ENCODE measurements at places on chromosomes 16 and 17.

DNA sequence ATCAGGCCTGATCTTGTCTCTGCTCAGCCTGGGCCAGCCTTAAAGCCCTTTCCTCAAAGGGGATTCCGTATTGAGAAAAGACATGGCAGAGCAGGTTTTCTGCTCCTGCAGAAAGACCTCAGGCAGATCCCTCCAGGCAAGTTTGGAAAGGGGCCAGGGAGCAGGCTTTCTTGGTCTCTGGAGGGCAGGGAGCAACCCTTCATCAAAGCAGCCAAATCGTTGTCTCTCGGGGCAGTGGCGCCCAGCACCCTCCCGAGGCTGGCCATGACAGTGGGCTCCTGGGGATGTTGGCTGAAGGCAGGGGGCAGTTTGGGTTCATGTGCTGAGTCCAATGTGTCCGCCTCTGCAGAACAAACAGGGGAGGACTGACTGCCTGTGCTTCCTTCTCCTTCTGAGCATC is 168.4 kb upstream of the WSCD1 start:
- no peaks in the 10 kb centered on the region for H3K36me3 ChIP-seq
- H3K27me3 ChIP-seq = peaks cover 17% of the 10 kb centered on the region
- no peak for DNase-seq
- H3K27ac ChIP-seq = no peak overlapping the region
- no peak overlapping the region for H3K4me3 ChIP-seq

- peak; percentile 8 for DNase-seq
- H3K4me1 ChIP-seq = peaks cover 31% of the 10 kb centered on the region
- no peaks in the 10 kb centered on the region for H3K27me3 ChIP-seq
- H3K27ac ChIP-seq = no peak overlapping the region
- peak overlapping the region; percentile 77 for H3K4me3 ChIP-seq
Observed at GRCh38 chr17:65593855-65594845, 32.7 kb upstream of the AXIN2 start.

DNA sequence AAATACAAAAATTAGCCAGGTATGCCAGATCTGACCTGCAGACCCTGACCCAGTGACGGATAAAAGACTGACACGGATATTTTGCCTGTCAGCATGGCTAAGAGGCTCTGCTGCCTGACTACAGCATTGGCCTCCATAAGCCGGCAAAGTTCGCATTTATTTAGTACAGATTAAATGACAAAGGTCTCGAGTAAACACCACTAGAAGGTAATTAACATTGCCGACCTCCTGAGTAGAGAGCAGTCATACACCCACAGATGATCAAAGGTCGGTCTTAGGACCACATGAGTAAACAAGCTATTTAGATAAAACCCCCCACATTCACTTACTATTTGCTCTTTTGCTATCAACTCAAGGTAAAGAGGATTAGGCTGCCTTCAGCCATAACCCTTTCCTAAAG is 55.7 kb downstream of the KNOP1 start:
- no peak overlapping the region for H3K27ac ChIP-seq
- no peak for DNase-seq
- H3K4me3 ChIP-seq = no peak overlapping the region
- peaks cover 13% of the 10 kb centered on the region for H3K36me3 ChIP-seq

DNA sequence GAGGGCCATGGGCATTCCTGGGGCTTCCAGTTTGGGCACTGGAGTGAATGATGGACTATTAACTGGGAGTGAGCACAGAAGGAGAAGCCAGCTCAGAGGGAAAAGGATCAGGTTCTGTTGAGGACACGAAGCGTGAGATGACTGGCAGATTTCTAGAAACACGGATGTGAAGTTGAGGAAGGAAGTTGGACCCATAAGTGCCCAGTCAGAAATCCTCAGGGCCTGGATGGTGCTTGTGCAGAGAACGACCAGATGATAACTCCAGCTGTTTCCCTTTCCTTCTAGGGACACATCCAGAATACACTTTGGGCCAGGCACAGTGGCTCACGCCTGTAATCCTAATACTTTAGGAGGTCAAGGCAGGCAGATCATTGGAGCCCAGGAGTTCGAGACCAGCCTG is 23.3 kb upstream of the ANKRD40CL start:
- H3K4me3 ChIP-seq = no peak overlapping the region
- peaks cover 10% of the 10 kb centered on the region for H3K4me1 ChIP-seq
- no peaks in the 10 kb centered on the region for H3K27me3 ChIP-seq
- H3K27ac ChIP-seq = no peak overlapping the region
- no peaks in the 10 kb centered on the region for H3K36me3 ChIP-seq
- DNase-seq = no peak

- H3K4me3 ChIP-seq = no peak overlapping the region
- H3K4me1 ChIP-seq = no peaks in the 10 kb centered on the region
- DNase-seq = peak; percentile 44
- no peak overlapping the region for H3K27ac ChIP-seq
- H3K36me3 ChIP-seq = peaks cover 3% of the 10 kb centered on the region
Observed at GRCh38 chr16:2178321-2179106, 17.9 kb downstream of the CASKIN1 start.

- peaks cover 16% of the 10 kb centered on the region for H3K4me1 ChIP-seq
- H3K27ac ChIP-seq = no peak overlapping the region
- no peak for DNase-seq
- no peaks in the 10 kb centered on the region for H3K27me3 ChIP-seq
- H3K4me3 ChIP-seq = no peak overlapping the region
Observed at GRCh38 chr16:74691093-74691855, 9.4 kb downstream of the MLKL start.

Data from activated T-cell treated with anti-CD3 and anti-CD28 coated beads, Interleukin-2, amount 50 U/mL, for 72 hours (primary cell).